ENCODE measurements at places on chromosomes 5 and 9. TPM values are rescaled to one million over a fixed set of nuclear protein-coding genes. Genes with fewer than 3 reads are reported as not detected.

DNA sequence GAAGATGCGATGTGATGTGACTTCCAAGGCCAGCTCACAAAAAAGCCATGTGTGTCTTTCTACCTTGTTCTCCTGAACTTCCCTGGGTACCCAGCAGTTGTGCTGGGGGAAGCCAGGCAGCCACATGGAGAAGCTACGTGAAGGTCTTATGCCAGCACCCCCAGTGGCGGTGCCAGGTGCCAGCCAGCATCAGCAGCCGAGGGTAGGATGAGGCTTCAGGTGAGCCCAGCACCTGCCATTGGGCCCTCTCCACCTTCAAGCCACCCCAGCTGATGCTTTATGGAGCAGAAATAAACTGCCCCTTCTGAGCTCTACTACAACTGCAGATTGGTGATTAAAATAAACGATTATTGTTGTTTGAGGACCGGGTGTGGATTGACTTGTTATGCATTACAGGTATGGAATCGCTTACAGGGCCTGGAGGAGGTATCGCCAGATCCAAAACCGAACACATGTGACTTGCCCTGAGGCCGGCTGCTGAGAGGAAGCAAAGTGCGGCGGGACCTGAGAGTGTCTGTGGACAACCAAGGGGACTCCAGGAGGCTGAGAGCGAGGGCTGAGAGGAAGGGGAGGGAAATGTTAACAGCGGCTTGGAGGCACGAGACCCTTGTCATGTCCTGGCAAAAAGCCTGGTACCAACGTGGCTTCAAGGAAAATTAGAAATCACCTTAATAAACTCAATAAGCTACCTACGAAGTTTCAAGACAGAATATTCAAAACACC lies 36.0 kb upstream of the OLFM1 start:
- DNase-seq = peak; percentile 46

DNA sequence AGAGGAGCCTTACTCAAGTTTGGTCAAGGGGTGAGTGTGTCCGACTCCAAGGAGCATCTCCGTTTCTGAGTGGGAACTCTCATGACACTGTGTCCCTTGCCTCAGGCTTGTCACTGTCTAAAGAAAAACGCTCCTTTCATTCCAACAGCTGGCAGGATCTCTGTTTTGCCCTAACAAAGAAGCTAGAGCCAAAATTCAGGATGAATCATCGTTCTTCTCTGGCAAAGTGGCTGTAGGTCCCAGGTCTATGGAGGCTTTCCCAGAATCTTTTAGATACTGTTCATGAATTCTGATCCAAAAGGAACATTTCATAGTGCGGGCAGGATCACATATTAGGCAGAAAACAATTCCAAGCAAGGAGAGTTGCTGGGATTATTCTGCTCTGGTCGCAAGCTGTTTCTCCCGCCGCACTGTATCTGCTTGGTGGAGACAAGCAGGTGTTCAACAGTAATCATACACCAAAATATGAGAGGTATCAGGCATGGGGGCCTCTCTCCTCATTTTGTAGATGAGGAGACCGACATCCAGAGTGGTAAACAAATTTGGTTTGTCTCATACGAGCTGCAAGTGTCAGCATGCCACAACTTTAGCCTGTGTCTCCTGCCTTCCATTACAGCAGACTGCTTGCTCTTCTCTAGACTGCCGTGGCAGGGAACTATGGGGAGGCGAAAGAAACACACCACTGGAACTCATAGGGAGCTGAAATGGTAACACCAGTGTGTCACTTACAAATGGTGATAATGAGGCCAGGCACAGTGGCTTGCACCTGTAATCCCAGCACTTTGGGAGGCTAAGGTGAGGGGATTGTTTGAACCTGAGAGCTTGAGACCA lies 72.6 kb downstream of the ENTREP1 start:
- DNase-seq = peak; percentile 86

- DNase-seq = no peak
Observed at GRCh38 chr5:79936646-79937216, 54.3 kb downstream of the MTX3 start.

- no peak for DNase-seq
Observed at GRCh38 chr5:119354537-119355243, 1.1 kb upstream of the TNFAIP8 start.

- no peak for DNase-seq
Observed at GRCh38 chr5:109247986-109248385, 161.8 kb downstream of the PJA2 start.

DNA sequence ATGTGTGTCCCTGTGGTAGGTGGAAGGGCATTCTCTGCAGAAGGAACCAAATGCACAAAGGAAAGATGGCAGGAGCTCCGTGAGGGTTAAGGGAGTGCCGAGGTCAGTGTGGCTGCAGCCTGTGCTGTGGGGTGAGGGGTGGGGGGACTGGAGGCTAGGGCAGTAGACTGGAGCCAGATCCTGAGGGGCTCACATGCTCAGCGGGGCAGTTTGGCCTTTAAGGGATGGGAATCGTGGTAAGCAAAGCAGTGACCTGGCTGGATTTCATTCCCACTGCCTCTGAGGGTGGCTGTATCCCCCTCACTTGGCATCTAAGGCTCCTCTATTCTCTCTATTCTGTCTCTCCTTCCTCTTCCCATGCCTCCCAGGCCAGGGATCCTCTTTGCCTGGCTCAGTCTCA lies 15.6 kb downstream of the PITX1 start:
- peak; percentile 17 for DNase-seq

DNA sequence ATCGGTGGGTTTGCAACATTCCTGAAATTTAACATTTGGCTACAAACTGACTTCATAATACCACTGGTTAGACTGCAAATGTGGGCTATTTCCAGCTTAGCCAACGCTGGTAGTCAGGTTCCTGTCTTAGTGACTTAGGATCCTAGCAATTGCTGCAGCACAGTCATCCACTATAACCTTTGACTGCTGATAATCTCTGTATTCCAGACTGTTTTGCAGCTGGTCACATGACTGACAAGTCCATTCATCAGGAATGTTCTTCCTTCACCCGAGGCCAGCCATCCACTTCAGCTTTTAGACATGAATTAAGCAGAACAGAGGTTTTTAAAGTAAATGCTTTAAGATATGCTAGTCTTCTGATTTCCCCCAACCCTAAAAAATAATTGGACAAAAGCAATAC lies 425.9 kb upstream of the MPDZ start:
- no peak for DNase-seq

DNA sequence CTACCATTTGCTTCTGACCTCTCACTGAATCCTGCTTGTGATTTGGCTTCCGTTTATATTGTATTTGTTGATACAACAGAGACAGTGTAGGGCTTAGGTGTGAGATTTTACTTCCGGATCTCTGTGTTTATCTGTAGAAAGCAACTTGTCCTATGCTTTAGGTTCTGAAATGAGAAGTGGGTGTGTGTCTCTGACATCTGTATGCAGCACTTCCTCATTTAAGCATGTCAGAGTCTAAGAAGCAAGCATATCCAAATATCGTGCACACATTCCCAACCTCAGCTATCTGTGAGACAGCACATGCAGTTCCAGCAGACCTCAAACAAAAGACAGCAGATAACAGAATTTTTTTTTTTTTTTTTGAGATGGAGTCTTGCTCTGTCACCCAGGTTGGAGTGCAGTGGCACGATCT lies 16.3 kb downstream of the KLF9 start:
- no peak for DNase-seq

GRCh38 chr9:133443248-133443647 lies 16.5 kb upstream of the CACFD1 start:
- DNase-seq = no peak

DNA sequence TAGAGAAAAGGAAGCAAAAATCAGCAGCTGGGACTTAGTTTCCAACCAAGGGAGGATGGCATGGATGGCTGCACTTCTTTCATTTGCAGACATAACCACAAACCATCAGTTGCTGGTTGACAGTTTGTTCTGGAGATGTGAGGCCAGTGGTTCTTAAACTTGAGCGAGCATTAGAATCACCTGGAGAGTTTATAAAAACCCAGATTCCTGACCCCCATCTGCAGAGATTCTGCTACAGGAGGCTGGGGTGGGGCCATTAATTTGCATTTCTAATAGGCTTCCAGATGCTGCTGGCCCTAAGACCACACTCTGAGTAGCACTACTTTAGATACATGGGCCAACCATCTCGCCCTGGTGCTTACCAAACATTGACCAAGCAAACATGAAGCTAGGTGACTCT lies 60.8 kb downstream of the MARCHF3 start:
- no peak for DNase-seq

- DNase-seq = no peak
Observed at GRCh38 chr9:14313378-14313940, 482 bp downstream of the NFIB start.

DNA sequence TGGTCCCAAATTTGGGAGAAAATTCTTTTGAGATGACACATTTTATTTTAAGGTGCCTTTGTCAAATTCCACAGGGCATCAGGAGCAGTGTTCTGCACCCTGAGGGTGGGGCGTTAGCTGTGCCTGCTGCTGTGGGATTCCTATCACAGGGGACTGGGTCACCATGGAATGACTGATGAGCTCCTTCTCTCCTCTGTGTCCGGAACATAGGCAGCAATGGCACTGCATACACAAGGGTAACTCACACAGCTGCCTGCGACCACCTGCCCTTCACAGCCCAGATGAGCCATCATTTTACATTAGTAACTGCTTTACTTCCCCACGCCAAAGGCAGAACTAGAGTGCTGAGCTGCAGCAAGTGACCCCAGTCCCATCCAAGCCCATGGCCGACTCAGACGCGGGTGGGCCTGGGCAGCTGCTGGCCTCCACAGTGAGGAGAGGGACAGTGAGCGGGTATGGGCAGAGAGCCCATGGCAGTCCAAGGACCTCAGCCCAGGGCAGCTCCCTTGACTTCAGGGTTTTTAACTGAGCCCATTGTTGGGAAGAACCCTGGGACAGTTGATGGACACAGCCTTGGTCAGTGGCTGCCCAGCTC lies 93.7 kb downstream of the GADD45G start:
- DNase-seq = no peak

GRCh38 chr5:173727839-173728778 lies 111.7 kb upstream of the BOD1 start:
- DNase-seq = no peak

Gene MOB3B
- 13.1 TPM for total RNA-seq

Gene HSD17B4
- total RNA-seq = 173 TPM

Gene FBP1
- total RNA-seq = 7.4 TPM

Gene ADAMTS2
- 51.8 TPM for total RNA-seq

Gene C7
- 90.1 TPM for total RNA-seq

Gene GPBP1
- total RNA-seq = 61.1 TPM

Gene GFPT2
- total RNA-seq = 52.5 TPM

Gene SVEP1
- 99.0 TPM for total RNA-seq

Gene COL23A1
- 0.32 TPM for total RNA-seq

Gene ZDHHC21
- 11.5 TPM for total RNA-seq

Measured in breast epithelium (tissue), 4 donors.